Hematopoietic multipotent progenitor cell treated with erythropoietin and hydrocortisone succinate and interleukin-3 and kit ligand, for 15 days (in vitro differentiated cells): ENCODE measurements at places on chromosomes 4 and X.
A peak's percentile ranks its signal among the peaks of the same experiment; 100 is the strongest.

GRCh38 chr4:163988391-163988790 is 493.9 kb downstream of the TMA16 start:
- DNase-seq: no peak

DNA sequence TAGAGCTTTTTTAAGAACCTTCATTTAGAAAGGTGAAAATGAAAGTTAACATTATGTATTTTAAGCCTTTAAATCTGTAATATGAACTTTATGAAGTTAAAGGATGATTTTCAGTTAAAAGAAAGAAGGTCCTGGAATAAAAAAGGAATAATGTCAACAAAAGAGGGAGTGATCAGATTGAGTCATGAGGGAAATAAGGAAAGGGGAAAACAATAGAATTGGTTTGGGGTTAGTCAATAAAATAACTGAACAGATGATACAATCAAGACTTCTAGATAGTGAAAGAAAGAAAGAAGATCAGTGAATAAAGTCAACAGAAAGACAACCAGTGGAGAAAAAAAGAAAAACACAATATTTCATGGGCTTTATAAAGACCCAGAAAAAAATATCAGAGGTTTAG is 291.6 kb upstream of the ARSJ start:
- DNase-seq: no peak

DNA sequence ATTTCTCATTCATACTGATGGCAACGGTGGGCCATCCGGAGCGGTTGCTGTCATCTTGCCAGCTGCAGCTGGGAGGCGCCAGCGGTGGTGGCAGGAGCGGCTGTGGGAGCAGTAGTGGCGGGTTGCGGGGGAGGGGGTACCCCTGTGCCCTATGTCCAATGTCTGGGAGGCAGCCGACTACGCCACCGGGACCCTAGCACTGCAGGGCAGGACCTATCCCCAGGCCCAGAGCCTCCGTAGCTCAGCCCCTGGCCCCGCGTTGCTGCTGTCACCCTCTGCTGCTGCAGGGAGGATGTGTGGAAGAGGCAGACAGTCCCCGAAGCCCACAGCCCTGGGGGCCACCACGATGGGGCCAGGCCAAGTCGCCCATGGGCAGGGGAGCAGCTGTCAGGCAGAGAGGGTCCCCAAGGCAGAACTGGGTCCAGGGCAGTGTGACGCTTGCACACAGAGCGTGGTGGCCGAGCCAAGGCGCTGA is 10.0 kb upstream of the SPP1 start:
- no peak for DNase-seq

- no peak for DNase-seq
Measured at GRCh38 chr4:140238351-140239056, 84.5 kb upstream of the MAML3 start.

GRCh38 chr4:112371361-112371760 is 74.2 kb downstream of the ALPK1 start:
- no peak for DNase-seq

DNA sequence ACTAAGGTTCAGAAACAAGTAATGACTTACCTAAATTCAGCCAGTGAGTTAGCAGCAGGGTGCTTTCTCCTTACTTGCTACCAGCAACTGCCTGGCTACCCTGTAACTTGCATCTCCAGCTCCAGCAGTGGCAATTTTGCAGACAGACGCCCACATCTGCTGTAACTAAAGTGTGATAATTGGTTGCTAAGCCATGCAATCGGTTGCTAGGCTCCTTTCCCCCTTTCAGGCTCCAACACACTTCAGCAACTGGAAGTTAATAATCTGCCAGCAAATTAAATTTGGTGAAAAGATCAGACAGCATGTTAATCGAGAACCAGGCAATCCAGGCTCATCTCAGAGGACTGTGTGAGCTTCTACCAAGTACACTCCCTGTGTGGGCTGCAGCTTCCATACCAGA is 24.2 kb upstream of the ARHGEF9 start:
- DNase-seq: no peak

DNA sequence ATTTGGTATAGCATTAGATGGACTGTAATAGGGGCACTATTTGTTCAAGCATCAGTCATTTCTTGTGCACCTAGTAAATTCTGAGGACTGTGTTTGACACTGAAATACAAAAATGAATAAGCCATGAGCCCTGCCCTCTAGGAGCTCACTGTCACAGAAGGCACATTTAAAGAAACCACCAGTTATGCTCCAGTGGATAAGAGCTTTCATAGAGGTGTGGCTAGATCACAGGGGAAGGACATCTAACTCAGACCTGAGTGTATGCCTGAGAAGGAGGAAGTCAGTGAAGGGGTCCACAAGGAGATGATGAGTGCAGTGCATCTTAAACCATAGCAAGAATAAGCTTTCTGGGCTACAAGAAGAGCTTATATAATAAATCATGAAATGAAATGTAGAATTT is 40.1 kb downstream of the BTC start:
- DNase-seq: no peak

DNA sequence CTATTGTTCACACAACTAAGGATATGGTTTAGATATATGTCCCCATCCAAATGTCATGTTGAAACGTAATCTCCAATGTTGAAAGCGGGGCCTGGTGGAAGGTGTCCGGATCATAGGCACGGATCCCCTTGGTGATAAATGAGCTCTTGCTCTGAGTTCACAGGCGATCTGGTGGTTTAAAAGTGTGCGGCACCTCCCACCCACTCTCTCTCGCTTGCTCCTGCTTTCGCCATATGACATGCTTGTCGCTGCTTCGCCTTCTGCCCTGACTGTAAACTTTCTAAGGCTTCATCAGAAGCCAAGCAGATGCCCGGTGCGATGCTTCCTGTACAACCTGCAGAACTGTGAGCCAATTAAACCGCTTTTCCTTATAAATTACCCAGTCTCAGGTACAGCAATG is 128.5 kb downstream of the NFKB1 start:
- no peak for DNase-seq

GRCh38 chr4:89290727-89291516 is 16.7 kb downstream of the GPRIN3 start:
- no peak for DNase-seq

GRCh38 chrX:53048169-53049126 is at the start of gene GPR173:
TSS of gene GPR173 (plus strand) at chrX:53048789. CDS start at chrX:53076622, 27,833 bp downstream.
- no peak for DNase-seq

DNA sequence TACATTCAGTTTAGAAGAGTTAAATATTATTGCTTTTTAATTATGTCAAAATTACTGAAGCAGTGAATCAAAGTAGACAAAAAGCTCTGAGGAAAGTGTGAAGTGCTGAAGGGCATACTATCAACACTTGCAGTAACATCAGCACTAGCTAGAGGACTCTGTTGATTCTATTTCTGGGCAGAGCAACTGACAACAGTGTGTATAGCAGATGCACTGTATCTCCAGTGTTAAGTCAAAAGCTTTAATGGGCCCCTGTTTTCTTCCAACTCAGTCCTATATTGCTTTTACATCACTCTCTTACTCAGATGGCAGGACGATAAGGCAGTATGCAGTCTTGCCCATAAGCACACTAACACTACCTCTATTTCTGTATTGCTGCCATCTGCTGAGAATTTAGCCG is 435.2 kb upstream of the AMOT start:
- no peak for DNase-seq

DNA sequence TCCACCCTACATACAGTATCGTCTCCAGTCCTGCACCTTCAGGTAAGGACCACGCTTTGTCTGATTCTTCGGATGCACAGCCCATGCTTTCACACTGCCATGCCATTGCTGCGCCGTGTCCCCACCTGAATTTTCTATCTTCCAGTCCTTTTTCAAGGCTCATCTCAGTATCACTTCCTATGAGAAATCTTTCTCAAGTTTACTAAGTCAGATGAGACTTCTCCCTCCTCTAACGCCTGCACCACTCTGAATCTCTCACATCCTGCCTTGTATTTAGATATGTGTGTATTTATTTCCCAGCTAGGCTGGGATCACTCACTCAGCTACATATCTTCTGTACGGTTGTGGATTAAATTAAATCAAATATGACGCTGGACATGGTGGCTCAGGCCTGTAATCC is 116.8 kb downstream of the SMIM20 start:
- DNase-seq: no peak

- DNase-seq: no peak
Measured at GRCh38 chr4:30868111-30868895, 148.1 kb downstream of the PCDH7 start.

- DNase-seq: no peak
Measured at GRCh38 chrX:96027407-96027806, 657.2 kb upstream of the DIAPH2 start.

DNA sequence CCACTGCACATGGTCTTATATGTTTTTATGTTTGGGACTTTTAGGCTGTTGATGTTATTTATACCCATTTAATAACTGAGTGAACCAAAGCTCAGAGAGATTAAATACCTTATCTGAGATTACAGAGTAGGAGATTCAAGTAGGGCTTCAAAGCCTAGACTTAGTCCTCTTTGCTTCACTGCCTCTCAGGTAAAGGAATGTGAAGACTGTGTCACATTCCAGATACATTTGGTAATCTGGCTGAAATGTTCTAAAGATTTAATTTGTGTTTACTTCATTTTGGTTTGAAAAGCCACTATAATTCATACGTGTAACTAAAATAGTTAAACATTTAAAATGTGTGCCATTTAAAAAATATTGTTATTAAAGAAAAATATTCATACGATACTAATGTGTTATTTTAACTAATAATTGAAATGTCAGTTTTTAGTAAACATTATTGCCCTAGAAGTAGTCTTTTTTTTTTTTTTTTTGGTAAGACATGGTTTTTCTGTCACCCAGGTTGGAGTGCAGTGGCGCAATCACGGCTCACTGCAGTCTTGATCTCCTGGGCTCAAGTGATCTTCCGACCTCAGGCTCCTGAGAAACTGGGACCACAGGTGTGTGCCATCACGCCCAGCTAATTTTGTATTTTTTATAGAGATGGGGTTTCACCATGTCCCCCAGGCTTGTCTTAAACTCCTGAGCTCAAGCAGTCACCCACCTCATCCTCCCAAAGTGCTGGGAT is 54.3 kb downstream of the WWC2 start:
- DNase-seq: no peak

- DNase-seq: no peak
Measured at GRCh38 chr4:25015012-25015411, 15.7 kb downstream of the LGI2 start.

- no peak for DNase-seq
Measured at GRCh38 chrX:34764852-34765361, 107.8 kb upstream of the TMEM47 start.

GRCh38 chrX:49877397-49878101 is 1.7 kb upstream of the USP27X start:
- DNase-seq: no peak

- no peak for DNase-seq
Measured at GRCh38 chrX:15676886-15677285, 12.3 kb upstream of the CLTRN start.

- no peak for DNase-seq
Measured at GRCh38 chrX:69264158-69264581, 98.9 kb upstream of the PJA1 start.

- DNase-seq: no peak
Measured at GRCh38 chr4:185903205-185903604, 91.2 kb upstream of the SORBS2 start.

GRCh38 chrX:21838937-21839333 is 482 bp upstream of the MBTPS2 start:
- DNase-seq: no peak

GRCh38 chr4:25129917-25130316 is 30.3 kb downstream of the SEPSECS start:
- no peak for DNase-seq

DNA sequence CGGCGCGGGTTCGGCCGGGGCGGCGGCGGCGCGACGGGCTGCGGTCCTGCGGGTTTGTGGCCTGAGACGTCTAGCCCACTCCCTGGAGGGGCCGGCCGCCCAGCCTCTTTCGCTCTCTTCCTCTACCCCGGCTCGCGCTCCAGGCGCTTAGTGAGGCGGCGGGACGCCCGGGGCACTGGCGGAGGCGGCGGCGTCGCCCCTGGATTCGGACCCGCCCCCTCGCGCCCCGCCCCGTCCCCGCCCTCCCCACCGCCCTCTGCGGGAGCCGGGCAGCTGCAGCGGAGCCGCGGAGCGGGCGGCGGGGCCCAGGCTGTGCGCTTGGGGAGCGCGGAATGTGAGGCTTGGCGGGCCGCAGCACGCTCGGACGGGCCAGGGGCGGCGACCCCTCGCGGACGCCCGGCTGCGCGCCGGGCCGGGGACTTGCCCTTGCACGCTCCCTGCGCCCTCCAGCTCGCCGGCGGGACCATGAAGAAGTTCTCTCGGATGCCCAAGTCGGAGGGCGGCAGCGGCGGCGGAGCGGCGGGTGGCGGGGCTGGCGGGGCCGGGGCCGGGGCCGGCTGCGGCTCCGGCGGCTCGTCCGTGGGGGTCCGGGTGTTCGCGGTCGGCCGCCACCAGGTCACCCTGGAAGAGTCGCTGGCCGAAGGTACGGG is at the start of gene BMP2K:
Gene BMP2K, plus strand, starts transcription at position 272 of the 650 bp plus-strand sequence. Its CDS starts 194 bp downstream, at position 466.
- DNase-seq: peak; percentile 88

- no peak for DNase-seq
Measured at GRCh38 chrX:30643313-30643821, 9.9 kb upstream of the GK start.

DNA sequence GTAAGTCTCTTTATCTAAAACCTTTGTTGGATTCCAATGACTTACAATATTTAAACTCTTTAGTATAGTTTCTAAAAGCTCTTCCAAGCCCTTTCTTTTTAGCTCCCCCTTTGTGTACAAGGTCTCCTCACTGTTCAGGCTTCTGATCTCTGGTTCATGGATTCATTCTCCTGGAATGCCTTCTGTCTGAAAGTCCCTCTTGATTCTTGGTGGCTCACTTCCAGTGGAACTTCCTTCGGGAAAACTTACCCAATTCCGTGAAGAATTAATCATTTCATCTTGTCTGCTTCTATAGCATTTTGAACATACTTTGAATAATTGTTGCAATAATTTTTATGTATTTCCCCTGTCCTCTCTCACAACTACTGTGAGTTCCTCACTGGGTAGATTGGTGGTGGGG is 3.6 kb downstream of the ARHGAP24 start:
- no peak for DNase-seq

DNA sequence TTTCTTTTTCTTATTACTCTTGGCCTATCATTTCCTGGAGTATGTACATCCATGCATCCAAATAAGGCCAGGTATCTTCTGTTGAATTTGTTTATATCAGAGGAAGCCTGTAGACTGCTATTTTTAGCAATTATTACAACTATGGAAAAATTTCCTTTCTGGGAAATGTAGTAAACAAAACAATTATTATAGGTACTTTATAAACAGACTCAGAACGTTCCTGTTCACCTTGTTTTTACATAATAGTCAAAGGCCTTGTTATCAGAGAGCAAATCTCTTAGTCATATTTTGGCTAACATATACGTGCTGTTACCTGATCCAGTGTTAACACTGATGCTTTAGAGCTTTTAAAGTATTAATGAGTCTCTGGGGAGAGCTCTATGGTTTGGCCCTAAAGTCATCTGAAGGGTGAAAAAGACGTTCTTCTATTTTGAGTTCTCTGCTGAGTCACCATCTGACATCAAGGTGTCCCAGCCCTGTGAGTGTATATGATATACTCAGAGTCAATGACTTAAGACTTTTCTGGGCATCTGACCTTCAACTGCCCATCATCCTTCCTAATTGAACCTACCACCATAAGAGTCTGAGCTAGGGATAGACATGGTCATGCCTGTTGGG is 7.3 kb downstream of the SPARCL1 start:
- DNase-seq: no peak

GRCh38 chr4:53645108-53645507 is 53.8 kb upstream of the LNX1 start:
- DNase-seq: no peak

GRCh38 chr4:83388313-83388676 is 53.6 kb upstream of the HPSE start:
- no peak for DNase-seq

GRCh38 chrX:74353984-74354383 is 50.0 kb downstream of the ZCCHC13 start:
- DNase-seq: no peak

- no peak for DNase-seq
Measured at GRCh38 chr4:41069257-41069656, 145.1 kb downstream of the APBB2 start.
